Progenitor cell of endocrine pancreas (in vitro differentiated cells): ENCODE measurements at places on chromosomes 7 and 10. TPM values are rescaled to one million over a fixed set of nuclear protein-coding genes. Genes with fewer than 3 reads are reported as not detected.

EGFR gene
- total RNA-seq: 43.8 and 47.8 TPM in 2 replicates

RAPGEF5 gene
- total RNA-seq: 9.7 and 9.9 TPM in 2 replicates

OIT3 gene
- total RNA-seq: 1.1 TPM in 2 replicates

FGFR2 gene
- 146 and 149 TPM in 2 replicates for total RNA-seq

ICA1 gene
- 48.8 and 61.7 TPM in 2 replicates for total RNA-seq

AGR3 gene
- total RNA-seq: 5.8 and 13.3 TPM in 2 replicates

AGMO gene
- total RNA-seq: 0.19 and 0.27 TPM in 2 replicates

IL6 gene
- total RNA-seq: not detected in 2 replicates

BEND7 gene
- 43.2 and 47.8 TPM in 2 replicates for total RNA-seq

KCNIP2 gene
- 4.4 and 5.5 TPM in 2 replicates for total RNA-seq

TUBB8 gene
- 0.71 and 0.77 TPM in 2 replicates for total RNA-seq

CREB5 gene
- 4.6 and 5.4 TPM in 2 replicates for total RNA-seq

RBP3 gene
- 0.10 TPM in 1 of 2 replicates, not detected in the other for total RNA-seq

COL26A1 gene
- total RNA-seq: 44.5 and 46.2 TPM in 2 replicates

GARIN1A gene
- 5.1 and 7.4 TPM in 2 replicates for total RNA-seq

ABI1 gene
- total RNA-seq: 48.2 and 50.5 TPM in 2 replicates

TTYH3 gene
- total RNA-seq: 166 and 170 TPM in 2 replicates

CDK14 gene
- total RNA-seq: 116 and 117 TPM in 2 replicates
